ENCODE measurements at places on chromosomes 4 and X.

DNA sequence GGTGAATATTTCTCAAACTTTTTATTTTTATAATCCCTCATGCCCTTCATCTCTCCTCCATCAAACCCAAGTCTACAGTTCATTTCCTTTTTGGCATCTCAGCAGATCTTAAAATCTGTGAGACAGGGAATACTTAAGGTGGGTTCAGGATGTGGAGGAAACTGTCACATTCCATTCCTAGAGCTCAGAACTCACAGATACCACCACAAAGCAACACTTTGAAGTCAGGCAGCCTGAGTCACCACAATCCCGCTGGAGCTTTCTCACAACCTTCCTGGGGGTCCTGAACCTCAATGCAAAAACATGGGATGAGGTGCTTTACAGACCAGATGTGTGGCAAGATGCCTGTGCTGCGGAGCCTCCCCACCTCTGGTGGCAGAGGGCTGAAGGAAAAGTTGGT, 63.2 kb downstream of the HHIP start:
- peak; percentile 96 for DNase-seq

DNA sequence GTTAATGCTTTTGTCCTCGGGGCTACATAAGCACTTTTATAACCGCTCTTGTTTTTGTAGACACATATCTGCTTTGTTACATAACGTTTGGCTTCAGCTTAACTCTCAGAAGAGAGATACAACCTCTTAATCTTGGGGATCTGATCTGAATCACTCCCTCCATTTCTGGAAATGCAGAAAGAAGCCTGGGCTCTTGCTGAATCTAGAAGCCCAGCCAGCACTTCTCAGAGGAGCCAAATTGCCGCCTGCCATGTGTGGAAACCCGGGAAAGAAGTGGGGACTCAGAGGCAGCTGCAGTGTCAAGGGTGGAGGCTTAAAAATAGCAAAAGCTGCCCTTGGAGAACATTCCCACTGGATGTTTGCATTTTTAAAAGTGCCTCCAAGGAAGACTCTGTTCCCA, 69.3 kb upstream of the LDB2 start:
- no peak for DNase-seq

DNA sequence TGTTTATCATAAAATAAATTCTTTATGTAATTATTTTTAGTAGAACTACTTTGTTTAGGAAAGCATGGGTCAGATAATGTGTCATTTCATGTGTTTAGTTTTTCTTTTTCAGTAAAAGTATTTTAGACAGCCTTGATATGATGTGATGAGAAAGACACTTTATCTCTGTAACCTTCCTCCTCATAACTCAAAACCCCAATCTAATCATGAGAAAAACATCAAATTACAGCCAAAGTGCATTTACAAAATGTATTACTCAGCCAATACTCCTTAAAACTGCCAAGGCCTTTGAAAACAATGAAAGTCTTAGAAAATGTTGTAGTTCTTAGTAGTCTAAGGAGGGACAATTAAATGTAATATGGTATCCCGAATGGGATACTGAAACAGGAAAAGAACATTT, 144.9 kb downstream of the GPM6A start:
- DNase-seq: no peak

GRCh38 chr4:85557016-85557901, 82.3 kb downstream of the ARHGAP24 start:
- no peak for DNase-seq

- DNase-seq: no peak
Observed at GRCh38 chr4:41013746-41014145, 200.6 kb downstream of the APBB2 start.

GRCh38 chr4:156053174-156053573, 99.5 kb upstream of the CTSO start:
- DNase-seq: peak; percentile 3

GRCh38 chr4:78722320-78722719, 53.8 kb upstream of the BMP2K start:
- DNase-seq: no peak

DNA sequence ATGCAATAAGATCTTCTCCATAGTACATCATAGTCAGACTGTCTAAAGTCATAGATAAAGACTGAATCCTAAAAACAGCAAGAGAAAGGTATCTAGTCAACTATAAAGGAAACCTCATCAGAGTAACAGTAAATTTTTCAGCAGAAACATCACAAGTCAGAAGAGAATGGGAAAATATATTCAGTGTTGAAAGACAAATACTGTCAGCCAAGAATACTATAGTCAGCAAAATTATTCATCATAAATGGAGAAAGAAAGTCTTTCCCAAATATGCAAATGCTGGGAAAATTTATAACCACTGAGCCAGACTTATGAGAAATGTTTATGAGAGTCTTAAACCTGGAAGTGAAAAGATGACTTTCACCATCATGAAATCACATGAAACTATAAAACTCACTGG, 136.7 kb downstream of the KDR start:
- no peak for DNase-seq

DNA sequence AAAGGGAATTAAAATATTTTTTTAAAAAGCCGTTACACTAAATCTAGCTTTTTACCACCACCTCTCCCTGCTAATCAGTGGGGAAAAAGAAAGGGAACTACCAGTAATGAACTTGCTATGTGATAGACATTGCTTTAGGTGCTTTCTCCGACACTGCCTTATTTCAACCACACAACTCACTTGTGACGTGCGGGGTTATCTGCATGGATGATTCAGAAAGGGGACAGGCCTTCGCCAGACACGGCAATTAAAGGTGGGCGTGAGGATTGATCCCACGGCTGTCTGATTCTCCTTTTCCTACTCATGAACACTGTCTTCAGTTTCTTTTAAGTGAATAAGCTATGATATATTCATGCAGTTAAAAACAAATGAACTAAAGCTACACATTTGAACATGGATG, 882 bp upstream of the CXCR3 start:
- DNase-seq: no peak

- DNase-seq: no peak
Observed at GRCh38 chr4:10298681-10299080, 158.5 kb downstream of the ZNF518B start.

- DNase-seq: peak; percentile 42
Observed at GRCh38 chrX:50638123-50638522, 167.5 kb upstream of the DGKK start.

DNA sequence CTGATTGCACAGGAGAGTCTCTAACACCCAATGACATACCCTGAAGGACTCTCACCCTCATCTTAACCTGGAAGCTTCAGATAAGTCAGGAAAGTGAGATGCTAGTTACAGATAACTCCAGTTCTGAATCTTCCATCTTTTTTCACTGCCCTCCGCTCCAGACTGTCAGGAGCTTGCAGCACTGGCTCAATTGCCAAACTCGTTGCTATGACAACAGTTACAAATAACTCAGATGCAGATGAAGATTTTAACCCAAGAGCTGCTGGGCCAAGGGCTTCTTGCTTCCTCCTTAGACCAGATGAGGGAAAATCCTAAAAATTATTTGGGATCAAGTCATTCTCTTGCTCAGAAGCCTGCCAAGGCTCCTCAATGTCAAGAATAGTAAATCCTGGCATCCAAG, 109.1 kb upstream of the HUWE1 start:
- no peak for DNase-seq

- peak; percentile 6 for DNase-seq
Observed at GRCh38 chrX:78555401-78555980, 103.6 kb downstream of the RTL3 start.

DNA sequence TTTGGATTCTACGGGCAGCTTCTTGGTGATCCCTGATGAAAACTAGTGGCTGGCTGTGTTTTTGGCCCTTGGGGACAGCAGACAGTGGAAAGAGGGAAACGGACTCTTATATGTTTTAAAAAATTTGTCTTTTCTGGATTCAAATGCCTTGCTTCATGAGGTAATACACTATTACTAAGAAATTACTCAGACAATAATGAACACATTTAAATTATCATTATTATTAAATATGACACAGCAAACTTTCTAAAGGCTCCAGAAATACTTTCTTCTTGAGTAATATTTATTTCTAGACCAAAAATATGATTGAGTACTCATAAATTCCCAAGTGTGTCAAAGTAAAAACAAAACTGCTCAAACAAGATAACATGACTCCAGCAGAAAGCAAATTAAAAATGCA, 520.7 kb upstream of the AADAT start:
- no peak for DNase-seq

- no peak for DNase-seq
Observed at GRCh38 chr4:40307627-40308497, 27.3 kb upstream of the CHRNA9 start.

DNA sequence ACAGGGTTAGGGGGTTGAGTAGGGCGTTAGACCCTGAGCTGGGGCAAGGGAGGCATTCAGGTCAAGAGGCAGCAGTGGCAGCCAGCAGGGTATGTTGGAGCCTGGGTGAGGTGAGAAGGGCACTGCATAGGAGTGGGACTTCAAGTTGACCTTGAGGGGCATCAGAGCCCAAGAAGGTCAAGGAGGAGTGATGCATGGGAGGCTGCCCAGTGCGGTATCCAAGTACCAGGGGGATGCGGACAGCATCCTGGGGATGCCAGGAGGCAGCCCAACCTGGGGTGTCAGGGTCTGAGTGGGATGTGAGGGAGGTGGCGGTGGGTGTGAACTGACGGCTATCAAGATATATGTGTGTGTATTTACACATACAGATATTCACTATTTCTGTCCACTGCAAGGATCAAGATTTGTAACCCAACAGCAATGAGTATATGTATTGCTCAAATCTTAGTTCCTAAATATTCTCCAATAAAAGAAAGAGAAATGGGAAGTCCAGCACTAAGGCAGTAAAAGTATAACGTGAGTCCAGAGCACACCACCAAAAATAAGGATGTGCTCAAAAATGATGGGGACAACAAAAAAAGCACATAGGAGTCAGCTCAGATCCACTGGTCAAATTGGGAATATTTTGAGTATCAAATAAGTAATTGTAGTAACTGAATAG, 9.8 kb upstream of the DCLK2 start:
- no peak for DNase-seq

DNA sequence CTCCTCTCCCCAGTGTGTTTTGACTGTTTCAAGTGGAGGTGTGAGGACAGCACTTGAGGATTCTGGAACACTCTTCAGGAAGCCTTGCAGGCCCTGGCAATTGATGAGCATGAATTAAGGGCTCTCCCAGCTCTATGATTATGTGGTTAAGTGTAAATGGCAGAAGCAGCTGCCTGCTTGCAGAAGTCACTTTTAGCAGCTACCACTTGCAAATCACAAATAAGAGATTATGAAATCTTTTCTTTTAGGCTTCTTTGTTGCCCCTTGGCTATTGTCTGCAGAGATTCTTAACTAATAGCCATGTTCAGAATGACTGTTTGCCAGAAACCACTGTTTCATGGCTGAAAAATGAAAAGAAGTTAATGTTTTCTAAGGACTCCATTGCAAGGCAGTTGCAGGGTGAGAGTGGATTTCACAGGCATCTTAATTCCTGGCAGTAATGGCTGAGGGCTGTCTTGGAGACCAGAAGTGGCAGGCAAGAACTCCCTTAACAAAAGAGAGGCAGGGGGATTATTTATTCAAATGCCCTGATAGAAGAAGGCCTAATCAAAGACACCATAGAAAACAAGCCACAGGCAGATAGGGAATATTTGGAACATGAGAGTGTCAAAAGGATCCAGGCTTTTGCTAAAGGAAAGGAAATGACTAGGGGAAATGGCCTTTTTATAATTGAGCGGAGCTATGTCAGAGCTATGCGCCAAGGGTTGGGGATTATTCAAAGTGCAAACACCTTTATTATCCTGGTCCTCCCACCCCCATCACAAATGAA, 8.3 kb upstream of the HOPX start:
- no peak for DNase-seq

Measured in kidney tubule cell (primary cell).